T-helper 1 cell treated with Interleukin-12 subunit alpha and Interleukin-12 subunit beta and Interleukin-4 antibody, amounts not matched to agents 30 ng/mL and 1 ng/mL, for 36 hours (primary cell): ENCODE measurements at places on chromosomes 3 and 15. TPM values are rescaled to one million over a fixed set of nuclear protein-coding genes. Genes with fewer than 3 reads are reported as not detected.

The RPL39L gene
- total RNA-seq, result 12.6 and 14.0 TPM in 2 replicates

The RETNLB gene
- total RNA-seq, result not detected in 2 replicates

The CIAO2A gene
- total RNA-seq, result 58.7 and 64.2 TPM in 2 replicates

The CAV3 gene
- not detected in 2 replicates for total RNA-seq

The TRH gene
- total RNA-seq, result not detected in 2 replicates

The TICRR gene
- 14.1 and 15.4 TPM in 2 replicates for total RNA-seq

The LRRIQ4 gene
- total RNA-seq, result not detected in 2 replicates

The GOLGA6D gene
- not detected in 2 replicates for total RNA-seq

The ADGRG7 gene
- total RNA-seq, result not detected in 2 replicates

The PPIB gene
- total RNA-seq, result 541 and 558 TPM in 2 replicates

The CD200R1 gene
- 18.0 and 18.6 TPM in 2 replicates for total RNA-seq

The PLSCR4 gene
- not detected in 2 replicates for total RNA-seq

The ARPIN gene
- not detected in 2 replicates for total RNA-seq

The SRP14 gene
- 152 and 154 TPM in 2 replicates for total RNA-seq

The TRIP4 gene
- total RNA-seq, result 32.0 and 32.8 TPM in 2 replicates

The NSUN3 gene
- total RNA-seq, result 16.4 and 20.8 TPM in 2 replicates

The P2RY1 gene
- total RNA-seq, result 0.34 and 0.37 TPM in 2 replicates

The SCAP gene
- 73.3 and 77.0 TPM in 2 replicates for total RNA-seq

The TGM4 gene
- not detected in 2 replicates for total RNA-seq

The C2CD4A gene
- total RNA-seq, result not detected in 2 replicates

The IMPG2 gene
- 0.51 and 0.54 TPM in 2 replicates for total RNA-seq

The RPUSD3 gene
- 51.9 and 53.8 TPM in 2 replicates for total RNA-seq

The PRTG gene
- total RNA-seq, result not detected in 2 replicates

The GPR149 gene
- not detected in 2 replicates for total RNA-seq

The MRPL46 gene
- 29.0 and 32.4 TPM in 2 replicates for total RNA-seq

The GOLGA8R gene
- 8.4 and 11.5 TPM in 2 replicates for total RNA-seq

The THPO gene
- total RNA-seq, result not detected in 2 replicates
